ENCODE measurements at places on chromosomes 3 and 15.

DNA sequence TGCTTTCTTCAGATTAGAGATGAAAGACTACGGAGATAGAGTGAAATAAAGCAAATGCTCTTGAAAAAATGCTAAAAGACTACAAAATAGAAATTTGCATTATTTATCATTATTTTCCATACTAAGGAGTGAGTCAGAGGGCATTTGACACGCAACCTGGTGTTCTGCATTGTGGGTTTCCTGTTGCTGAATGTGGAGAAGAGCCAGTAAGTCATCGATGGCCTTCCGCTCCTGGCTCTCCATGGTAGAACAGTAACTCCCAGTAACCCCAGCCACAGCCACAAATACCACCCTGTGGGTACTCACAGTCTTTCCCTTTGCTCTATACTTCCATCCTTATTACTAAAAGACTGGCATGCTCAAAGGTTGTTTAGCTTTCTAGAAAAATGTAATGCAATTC lies 61.5 kb downstream of the CGGBP1 start:
- no peak for DNase-seq

- no peak for DNase-seq
Observed at GRCh38 chr3:32120471-32120870, 14.1 kb downstream of the GPD1L start.

- no peak for DNase-seq
Observed at GRCh38 chr3:11818033-11818432, 28.7 kb downstream of the TAMM41 start.

DNA sequence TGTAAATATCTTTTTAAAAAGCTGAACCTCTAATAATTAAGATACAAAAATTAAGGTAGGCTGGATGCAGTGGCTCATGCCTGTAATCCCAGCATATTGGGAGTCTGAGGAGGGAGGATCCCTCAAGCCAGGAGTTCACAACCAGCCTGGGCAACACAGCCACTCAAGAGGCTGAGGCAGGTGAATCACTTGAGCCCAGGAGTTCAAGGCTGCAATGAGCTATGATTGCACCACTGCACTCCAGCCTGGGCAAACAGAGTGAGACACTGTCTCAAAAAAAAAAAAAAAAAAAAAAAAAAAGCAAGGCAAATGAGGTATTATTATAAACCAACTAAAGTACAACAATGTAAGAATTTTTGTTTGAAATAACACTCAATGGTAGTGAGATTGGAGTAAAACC lies 47.6 kb downstream of the EFHB start:
- DNase-seq, result no peak

DNA sequence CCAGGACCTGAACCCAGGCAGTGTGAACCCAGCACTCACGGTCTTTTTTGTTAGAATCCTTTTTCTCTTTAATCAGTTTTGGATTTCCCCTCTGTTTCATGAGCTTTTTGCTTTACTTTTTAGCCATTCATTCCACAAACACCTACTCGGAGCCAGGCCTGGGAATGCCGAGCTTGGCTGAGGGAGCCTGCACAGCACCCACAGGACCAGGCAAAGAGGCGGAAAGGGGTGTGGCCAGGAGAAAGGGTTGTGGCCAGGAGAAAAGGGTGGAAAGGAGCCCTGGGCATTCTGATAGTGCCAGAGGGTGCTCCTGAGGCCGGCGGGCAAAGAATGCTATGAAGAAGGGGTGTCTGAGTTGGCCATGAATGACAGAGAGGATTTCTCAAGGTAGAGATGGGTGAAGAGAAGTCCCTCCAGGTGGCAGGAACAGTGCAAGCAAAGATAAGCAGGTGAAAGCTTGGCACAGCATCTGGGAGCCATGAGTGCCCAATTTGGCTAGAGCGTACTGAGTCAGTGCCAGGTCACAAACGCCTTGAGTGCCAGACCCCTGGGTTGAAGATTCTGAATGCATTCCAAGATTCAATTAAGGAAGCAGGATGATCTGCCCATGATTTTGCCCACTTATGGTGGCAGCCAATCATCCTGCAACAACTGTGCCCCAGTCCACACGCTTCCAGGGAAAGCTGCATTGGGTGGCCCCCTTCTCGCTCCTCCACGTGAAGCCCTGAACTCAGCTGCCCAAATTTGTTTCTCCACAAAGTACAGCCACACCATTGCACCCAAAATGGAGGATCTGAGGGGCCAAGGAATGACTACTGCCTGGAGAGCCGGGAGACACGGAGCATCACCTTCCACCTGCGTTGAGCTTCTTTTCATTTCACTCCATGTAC lies 157.2 kb downstream of the XXYLT1 start:
- DNase-seq, result no peak

- DNase-seq, result no peak
Observed at GRCh38 chr15:65374821-65375401, 2.9 kb downstream of the IGDCC3 start.

DNA sequence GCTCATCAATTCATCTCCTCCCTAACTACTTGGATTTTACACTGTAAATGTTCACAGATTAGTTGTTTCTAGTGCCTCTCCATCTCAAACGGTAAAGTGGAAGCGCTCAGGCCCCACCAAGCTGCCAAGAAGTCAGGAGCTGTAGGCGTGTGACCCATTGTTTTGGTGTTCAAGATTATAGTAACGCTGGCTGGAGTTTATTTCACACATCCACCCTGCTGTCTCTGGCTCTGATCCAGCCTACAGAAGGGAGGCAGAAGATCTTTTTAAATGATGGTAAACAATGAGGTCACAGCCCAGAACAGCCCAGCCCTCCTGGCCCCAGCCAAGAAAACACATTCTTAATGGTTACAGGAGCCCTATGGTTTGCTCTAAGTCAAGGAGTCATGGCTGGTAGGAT lies 25.7 kb upstream of the GALNT15 start:
- no peak for DNase-seq

- DNase-seq, result no peak
Observed at GRCh38 chr3:88410259-88410658, 260.5 kb downstream of the C3orf38 start.

- DNase-seq, result no peak
Observed at GRCh38 chr3:174125267-174125824, 727.8 kb downstream of the NLGN1 start.

GRCh38 chr3:192121923-192122322 lies 605.4 kb downstream of the FGF12 start:
- DNase-seq, result no peak

- no peak for DNase-seq
Observed at GRCh38 chr3:181470349-181470748, 241.4 kb upstream of the SOX2 start.

DNA sequence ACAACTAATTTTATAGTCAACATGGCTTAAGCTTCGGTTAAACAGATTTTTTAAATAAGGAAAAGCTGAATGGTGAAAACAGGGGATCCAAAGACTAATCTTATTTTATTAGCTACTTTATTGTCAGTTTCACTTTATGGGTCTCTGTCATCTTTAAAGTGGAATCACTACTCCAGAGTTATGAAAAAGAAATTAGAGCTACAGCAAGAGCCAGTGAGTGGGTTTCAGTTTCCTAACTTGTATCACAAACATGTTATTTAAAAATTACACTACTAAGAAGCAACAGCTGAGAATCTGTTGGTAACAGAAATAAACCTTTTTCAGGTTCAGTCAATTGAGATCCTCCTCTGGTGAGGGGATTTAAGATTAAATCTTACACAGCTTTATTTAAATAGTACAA lies 10.0 kb downstream of the PHC3 start:
- no peak for DNase-seq

DNA sequence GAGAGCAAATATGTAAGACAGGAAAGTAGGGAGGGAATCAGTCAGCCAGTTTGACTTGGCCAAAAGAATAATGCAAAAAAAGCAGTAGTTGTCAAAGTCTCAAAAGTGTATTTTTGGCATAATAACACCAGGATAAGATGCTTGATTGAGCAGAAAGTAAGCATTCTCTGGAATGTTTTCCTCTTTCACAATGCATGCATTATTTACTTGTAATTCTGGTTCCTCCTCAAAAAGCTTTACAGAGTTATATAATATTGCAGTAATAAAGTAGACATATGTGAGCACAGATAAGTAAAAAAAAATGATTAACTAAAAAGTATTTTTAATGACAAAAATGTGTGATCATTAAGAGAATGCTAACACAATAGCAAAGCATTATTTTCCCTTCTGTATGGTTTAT lies 285.9 kb upstream of the BCHE start:
- DNase-seq, result no peak

DNA sequence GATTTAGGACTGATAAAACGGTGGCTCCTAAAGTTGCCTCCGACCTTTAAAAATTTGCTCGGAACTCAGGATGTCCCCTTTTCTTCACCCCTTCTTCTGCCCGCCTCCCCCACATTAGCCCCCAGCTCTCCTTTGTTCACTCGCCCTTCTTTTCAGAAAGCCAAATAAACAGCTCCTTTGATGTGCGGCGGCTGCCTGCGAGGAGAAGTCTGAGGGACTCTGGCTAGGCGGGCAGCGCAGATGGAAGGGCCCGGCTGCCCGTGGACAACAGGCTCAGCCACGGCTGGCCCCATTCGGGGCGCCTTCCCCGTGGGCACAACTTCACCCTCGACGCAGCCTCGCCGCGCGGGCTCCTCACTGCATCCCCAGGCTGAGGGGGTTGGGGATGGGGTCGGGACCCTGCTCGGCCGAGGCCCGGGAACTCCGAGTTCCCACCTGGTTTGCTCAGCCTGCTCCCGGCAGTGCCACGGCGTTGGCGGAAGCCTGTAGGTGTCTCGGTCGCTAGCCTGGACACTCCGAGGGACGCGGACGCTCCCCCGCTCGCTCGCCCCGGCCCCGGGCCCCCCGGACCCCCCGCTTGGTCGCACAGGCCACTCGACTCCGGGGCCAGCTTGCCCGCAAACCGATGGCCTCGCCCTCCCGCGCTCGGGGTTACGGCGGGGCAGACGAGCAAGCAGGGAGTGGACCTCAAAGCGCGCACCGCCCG lies 897 bp upstream of the TLE3 start:
- DNase-seq, result no peak

DNA sequence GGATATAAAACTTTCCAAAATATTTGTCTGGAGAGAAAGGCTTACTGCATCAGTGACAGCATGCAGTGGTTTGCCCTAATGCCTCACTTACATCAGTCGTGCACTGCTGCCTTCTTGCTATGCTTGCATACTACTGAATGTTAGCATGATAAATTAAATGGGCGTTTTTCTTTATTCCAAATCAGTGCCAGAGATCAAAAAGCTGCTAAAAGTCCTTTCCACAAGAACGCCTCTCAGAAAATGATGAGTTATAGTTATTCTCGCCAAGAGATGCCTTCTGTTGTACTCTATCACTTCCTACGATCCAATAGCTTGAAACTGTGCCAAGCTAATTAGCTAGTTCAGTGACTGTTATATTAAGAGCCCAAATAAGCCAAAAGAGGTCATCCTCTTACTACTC lies 345.8 kb upstream of the ROBO2 start:
- no peak for DNase-seq

DNA sequence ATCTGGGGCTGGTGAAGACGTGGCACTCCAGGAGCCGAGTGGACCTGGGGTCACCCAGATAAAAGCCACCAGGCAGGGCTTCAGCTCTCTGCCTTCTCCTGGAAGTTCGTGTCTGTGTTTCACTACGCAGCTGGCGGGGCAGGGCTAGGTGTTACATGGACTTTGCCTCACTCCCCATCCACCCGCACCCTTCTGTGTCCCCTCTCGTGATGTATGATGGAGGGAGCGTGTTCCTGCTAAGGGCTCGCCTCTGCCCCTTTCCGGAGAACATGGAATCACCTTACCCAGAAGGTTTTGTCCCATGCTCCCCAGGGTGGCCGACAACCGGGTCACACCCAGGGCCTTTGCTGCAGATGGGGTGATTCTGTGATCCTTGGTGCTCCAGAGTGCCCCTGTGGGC lies 96.2 kb downstream of the GABRG3 start:
- no peak for DNase-seq

DNA sequence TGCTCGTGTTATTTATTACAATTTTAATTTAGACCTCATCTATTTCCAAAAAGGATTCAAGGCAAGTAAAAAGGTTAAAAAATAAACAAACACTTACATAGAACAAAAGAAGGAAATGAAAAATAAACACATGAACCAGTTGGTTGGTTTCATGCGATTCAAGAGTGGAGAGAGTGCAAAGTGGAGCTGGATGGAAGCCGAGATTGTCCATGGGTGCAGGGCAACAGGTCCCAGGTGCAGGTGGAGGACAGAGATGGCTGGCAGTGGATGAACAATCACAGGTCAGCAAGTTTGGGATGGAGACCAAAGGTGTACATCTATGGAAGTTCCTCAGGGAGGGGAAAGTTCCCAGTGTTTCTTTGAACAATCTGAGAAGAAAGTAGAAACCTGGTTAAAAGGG lies 11.6 kb upstream of the SEMA5B start:
- no peak for DNase-seq

DNA sequence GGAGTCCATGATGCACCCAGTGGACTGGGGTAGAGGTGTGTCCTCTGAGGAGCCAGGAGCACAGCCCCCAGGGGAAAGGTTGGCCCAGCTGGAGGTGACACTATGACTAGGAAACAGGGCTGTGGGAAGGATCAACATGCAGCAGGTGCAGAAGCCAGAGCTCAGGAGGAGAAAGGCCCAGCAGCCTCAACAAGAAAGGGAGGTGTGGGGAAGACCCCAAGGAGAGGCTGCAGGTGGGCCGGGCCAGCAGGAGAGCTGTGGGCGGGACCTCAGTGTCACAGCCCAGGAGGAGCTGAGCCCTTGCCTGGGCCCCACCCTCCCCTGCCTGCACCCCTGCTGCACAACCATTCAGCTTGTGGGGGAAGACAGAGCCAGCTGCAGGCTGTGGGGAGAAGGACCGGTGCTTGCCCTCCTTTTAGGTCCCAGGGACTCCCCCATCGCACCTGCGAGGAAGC lies 18.4 kb upstream of the KLF13 start:
- DNase-seq, result no peak

DNA sequence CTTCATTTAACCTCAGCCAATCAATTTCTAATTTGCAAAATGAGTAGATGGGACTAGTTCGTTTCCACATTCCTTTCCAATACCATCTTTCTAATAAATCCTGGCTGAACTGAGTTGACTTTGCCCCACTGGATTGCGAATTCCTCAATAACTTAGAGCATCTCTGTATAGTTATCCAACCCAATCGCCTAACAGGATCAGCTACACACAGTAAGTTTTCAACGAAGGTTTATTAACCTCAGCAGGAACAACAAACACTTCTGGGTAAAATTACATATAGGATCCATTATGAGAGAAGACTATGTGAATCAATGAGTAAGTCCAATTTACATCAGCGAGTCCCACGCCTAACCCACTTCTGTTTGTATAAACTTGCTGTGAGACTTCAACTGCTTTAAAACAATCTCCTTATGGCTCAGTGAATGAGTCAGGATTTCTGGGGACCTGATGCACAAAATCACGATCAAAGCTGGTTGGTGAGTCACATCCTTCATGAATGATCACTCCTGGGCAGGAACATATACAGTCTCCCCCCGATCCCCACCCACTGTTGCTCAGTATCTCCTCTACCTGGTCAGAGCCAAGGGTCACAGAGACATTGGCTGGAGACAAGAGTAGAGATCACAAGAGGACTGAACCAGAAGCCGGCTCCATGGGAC lies 142.8 kb downstream of the EDEM1 start:
- no peak for DNase-seq
